ENCODE measurements at places on chromosomes 2 and 18.

GRCh38 chr2:44126106-44126797 lies 42.4 kb upstream of the PPM1B start:
- peak; percentile 69 for DNase-seq

DNA sequence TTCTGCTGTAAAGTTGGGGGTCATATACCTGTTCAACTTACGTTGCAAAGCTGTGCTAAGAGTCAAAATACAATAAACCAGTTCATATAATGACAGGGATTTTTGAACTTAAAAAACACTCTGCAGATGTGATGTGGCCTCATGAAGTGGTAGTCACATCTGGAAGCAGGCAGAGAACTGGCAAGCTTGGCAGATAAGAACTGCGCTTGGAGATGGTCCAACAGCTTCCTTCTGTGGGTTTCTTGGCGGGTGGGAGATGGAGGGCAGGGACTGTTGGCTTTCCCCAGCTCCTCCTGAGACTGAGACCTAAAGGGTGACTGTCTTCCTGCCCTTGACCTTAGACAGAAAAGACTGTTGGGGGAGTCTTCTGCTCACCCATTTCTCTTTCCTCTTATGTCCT lies 140.4 kb downstream of the CTIF start:
- DNase-seq: peak; percentile 37

DNA sequence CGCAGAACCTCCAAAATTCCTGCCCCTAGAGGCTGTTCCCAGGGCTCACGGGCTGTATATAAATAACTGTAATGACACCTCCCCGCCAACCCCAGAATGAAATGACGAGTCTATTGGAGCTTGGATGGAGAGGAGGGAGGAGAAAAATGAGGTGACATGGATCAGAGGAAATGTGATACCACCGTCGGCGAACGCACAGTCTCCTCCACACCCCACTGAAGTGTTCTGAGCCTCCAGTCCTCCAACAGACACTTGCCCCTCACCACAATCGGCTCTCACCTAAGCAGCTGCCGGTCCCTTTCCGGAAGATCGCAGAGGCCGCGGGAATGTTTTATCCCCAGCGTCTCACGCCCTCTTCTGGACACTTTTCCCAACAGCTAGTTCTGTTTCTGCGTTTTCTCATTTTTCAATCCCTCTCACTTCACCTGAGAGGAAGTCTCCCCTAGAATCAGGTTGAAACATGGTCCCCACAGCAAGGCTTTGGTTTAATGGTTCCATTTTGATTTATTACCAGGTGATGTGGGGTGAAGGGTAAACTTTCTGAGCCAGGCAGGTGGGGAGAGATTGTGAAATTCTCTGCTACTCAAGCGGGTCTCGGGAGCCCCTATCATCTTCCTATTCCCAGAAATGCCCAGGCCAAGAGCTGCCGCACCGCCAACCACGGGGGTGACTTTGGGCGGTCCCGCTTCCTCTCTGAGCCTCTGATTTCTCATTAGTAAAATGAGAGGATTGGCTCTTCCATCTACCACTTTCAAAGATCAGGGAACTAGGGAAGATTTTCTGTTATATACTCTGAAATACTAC lies 9.1 kb upstream of the MYO5B start:
- peak; percentile 58 for DNase-seq

DNA sequence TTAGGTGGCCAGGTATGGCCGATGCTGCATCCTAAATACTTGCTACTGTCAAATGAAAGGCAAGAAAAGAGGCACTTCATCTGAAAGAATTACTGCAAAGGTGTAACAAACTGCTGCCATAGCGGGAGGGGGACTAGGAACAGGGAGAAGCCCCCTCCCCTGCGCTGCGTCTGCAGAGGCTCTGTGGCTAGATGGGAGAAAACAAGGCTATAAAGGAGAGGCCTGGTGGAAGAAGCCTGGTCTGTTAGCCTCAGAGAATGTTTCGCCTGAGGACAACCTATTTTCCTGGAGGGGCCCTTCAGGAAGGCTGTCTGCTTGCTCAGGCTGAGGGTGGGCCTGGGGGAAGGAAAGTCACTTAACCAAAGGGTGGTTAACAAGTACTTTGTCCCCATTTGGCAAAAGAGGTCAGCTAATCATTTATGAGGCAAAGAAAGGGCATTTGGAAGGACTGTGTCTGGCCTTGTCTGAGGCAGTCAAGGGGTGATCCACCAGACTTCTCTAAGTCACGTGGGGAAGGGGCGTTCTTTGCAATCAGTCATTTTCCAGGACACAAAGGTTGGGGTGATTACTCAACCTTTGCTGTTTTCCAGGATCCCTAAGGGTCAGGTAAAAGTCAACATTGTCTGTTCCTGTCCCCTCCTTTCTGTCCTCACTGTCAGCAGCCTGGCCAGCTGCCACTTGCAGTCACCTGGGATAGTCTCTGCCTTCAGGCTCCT lies 103.0 kb upstream of the TMEM200C start:
- no peak for DNase-seq

- no peak for DNase-seq
Measured at GRCh38 chr2:233227346-233227978, 24.0 kb upstream of the ATG16L1 start.

- DNase-seq: no peak
Measured at GRCh38 chr18:340044-340443, 72.2 kb upstream of the THOC1 start.

- no peak for DNase-seq
Measured at GRCh38 chr18:62616331-62616805, 93.5 kb downstream of the ZCCHC2 start.

DNA sequence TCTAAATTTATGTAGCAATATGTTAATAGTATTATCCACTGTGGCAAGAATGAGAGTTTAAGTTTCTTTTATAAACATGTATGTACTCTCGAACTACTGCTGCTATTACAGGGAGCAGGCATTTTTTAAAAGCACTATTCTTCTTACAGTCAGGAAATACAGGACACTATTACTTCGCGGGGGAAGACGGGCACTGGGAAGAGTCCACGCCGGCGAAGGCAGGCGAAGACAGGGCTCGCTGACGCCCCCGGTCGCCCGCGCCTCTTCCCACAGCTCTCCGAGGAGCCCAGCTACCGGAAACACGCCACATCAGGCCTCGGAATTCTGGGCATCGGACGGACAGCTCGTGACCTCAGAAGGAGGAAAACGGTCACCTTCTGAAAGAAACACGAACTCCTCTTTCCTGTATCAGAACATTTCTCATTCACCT lies 90.2 kb downstream of the FAM161A start:
- DNase-seq: no peak

GRCh38 chr2:168336786-168337388 lies 89.5 kb upstream of the STK39 start:
- no peak for DNase-seq

DNA sequence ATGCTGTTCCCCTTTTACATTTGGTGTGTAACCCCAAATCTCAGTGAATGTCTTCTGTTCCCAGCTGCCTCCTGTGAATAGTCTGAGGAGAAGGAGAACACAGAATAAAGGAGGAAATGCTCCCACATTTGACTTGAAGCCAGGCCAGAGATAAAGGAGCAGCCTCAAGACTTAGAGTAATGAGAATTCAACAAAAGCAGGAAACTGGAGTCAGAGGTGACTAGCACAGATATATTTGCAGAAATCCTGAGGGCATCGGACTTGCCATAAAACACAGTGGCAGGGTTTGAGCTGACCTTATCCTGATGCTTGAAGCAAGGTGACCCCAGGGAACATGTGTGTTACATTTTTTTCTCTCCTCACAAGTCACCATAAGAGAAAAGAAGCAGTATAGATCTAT lies 291.4 kb upstream of the RND3 start:
- no peak for DNase-seq
